Stimulated activated CD4-positive, alpha-beta T cell treated with anti-CD3 and anti-CD28 coated beads, TNF-alpha, amount 100 ng/mL, for 1 hour (primary cell): ENCODE measurements at places on chromosomes 4 and X.

DNA sequence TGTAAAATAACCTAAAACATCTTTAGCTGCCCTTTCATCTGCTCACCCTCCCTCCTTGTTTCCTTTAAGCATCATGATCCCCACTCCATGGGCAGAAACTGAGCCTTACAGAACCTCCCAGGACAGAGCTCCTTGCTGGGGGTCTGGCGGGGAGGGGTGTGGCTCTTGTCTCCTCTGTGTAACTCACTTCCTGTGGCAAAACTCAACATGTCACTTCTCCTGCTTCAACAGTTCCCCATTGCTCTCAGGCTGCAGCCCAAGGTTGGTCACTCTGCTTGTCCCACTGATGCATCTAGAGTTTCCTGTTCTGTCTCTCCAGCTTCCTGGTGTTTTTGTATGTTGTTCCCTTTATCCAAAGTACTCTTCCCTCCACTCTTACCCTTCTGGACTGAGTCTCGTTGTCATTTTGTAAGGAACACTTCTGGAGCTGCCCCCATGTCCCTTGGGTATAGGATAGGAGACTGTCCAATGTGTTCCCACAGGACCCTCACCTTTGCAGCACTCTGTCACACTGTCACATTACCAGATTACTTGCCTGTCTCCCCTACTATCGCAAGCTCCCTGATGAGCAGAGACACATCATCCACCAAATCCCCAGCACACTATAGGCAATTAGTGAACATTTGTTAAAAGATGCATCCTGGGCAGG lies 19.6 kb downstream of the TMEM31 start:
- no peak for DNase-seq

- no peak for DNase-seq
Measured at GRCh38 chrX:30572004-30572403, 5.6 kb downstream of the TASL start.

DNA sequence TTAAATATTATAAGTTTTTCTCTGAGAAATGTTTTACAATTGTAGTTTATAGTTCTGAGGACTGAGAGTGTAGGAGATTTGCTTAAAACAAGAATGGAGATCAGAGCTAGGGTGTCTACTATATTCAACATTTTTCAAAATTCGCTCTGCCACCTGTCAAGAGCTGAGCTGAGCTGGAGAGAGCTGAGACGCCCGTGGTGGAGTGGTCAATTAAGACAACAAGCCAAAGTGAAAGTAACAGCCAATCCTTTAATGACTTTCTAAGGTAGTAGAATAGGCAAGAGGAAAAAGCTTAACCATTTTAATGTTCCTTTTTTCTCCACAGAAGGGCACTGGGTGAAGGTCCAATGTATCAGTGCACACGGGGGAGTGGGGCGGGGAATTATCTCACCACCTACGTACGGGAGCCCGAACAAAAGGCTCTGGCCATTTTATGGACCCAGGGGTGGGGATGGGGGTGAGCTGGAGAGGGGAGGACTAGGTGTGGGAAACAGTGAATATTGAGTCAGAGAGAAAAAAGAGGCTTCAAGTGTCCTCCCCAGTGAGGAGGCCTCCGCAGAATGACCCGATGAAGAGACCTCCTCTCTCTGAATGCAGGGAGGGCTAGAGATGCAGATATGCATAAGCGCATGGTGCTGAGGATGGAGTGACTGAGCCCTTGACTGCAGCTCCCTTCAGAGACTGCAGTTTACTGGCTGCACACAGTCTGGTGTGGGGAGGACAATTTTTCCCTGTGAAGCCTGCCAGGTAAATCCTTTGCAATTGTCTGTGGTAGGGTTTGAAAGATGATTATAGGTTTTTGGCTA lies 60.8 kb downstream of the SPCS3 start:
- no peak for DNase-seq

- DNase-seq = no peak
Measured at GRCh38 chr4:74822603-74823002, 28.3 kb upstream of the BTC start.

- no peak for DNase-seq
Measured at GRCh38 chr4:149999485-150000074, 78.7 kb upstream of the DCLK2 start.

DNA sequence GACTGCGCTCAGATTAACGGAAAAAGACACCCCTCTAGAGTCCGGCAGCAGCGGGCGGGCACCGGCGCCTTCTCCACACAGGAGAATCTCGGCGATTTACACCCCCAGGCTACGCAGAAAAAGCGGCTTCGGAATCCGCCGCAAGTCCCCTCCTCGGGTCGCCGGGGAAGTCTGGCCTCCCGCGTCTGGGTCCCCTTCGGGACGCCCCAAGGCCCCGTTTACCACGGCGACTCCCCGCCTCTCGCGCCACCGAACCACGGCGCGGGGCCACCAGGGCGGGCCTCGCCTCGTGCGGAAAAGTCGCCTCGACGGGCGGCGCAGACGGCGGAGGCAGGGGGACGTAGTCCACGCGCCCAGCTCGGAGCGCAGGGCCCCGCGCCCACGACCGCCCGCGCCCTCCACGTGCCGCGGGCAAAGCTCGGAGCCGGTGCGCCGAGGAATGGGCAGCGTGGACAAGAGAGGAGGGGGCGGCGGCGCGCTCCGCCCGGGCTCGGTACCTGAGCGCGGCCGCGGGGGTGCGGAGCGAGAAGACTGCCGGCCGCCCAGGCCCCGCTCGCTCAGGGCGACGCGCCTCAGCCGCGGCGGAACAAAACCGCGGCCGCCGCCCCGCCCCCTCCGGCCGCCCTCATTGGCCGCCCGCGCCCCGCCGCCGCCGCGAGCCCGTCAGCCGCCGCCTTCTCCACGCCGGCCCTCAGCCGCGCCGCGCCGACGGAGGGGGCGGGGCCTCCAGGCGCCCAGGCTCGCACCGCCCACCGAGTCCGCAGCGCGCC lies at the start of gene FAM53A:
TSS of gene FAM53A (minus strand) at position 578 of the 770 bp plus-strand sequence. CDS start 15,572 bp downstream, outside the sequence.
- DNase-seq = no peak

DNA sequence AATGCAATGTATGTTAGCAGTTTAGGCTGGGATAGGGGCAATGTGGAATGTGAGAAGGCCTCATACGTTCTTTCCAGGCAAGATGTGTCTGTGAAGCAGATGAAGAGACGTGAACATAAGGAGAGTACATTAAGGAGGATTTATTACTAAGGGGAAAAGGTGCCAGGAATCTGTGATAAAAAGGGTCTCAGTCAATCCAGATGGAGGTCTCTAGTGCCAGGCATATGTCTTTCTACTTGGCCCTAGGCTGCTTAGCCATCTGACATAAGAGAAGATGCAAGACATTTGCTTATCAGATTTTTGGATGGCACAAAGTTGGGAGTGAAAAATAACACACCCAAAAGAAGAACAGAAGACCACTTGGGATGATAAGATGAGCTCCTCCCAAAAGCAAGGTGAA lies 93.0 kb upstream of the PRKG2 start:
- no peak for DNase-seq
